Chondrocyte (in vitro differentiated cells): ENCODE measurements at places on chromosomes 3 and 15. TPM values are rescaled to one million over a fixed set of nuclear protein-coding genes. Genes with fewer than 3 reads are reported as not detected.

DNA sequence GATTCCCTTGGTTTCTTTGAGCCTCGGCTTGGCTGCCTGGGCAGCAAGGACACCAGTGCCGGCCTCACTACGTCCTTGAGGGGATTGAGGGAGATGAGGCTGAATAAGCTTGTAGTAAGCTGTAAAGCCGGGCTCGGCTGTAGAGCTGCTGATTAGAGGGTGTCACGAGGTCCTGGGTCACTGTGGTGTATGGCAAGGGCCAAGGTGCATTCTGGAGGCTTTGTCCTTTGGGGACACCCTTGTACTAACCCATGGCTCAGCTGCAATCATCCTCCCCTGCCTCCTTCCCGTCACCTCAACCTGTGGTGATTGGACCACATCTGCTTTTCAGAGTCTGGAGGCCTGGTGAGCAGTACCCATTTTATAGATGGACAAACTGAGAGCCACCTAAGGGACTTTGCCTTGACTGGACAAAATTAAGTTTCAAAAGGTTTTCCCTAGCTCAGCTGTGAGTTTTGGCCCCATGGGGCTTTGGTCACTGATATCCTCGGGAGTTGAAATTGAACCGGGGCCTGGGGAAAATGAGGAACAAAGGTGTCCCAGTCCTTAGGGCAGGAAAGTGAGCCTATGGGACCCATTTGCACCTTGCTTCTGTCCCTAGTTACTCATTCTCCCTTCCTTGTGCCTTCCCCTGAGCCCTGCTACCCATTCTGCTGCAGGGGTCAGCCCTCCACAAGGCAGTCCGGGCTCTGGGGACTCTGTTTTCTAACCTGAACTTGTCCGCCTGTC is 2.4 kb downstream of the SLC6A6 start:
- H3K4me3 ChIP-seq: peak overlapping the region; percentile 84
- H3K36me3 ChIP-seq: peaks cover 2% of the 10 kb centered on the region
- H3K27me3 ChIP-seq: no peaks in the 10 kb centered on the region
- no peak for DNase-seq

DNA sequence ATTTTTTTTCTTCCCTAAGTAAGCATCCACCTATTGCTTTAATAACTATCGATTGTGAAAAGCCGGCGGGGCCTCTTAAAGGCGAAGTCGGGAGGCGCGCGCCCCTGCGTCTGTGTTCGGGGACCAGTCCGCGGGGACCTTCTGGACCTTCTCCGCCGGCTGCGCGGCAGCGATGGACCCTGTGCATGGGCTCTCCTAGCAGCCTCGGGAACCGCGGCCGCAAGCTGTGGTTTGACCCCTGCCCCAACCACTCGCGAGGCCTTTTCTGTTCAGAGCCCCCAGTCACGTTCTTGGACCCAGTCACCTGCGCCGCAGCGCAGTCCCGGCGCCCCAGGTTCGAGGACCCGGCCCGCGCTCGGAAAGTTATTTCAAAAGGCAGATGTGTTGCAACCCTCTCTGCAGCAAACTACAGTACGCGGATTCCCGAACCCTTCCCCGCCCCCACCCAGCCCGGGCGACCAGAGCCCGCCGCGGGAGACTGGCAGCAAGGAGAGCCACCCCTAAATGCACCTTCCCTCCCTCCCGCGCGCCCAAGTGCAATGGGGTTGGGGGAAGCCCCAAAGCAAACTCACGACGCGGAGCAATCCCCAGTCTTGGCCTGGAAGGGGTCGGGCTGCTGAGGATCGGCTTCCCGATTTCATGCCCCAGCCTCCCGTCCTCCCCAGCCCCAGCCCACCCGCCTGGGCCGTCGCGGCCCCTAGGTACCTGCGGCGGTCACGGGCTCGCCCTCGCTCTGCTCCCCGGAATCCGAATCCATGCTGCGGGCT is 684 bp downstream of the TNFAIP8L3 start:
- H3K4me3 ChIP-seq: peak overlapping the region; percentile 73
- H3K36me3 ChIP-seq: no peaks in the 10 kb centered on the region

GRCh38 chr15:60371175-60372051 is 26.4 kb downstream of the ANXA2 start:
- H3K4me3 ChIP-seq: peak overlapping the region; percentile 23
- DNase-seq: no peak
- peaks cover 81% of the 10 kb centered on the region for H3K4me1 ChIP-seq
- H3K27me3 ChIP-seq: no peaks in the 10 kb centered on the region
- H3K27ac ChIP-seq: peak overlapping the region; percentile 99

GRCh38 chr15:40739854-40740253 is 15.2 kb downstream of the RMDN3 start:
- no peak for DNase-seq
- H3K27me3 ChIP-seq: no peaks in the 10 kb centered on the region
- H3K27ac ChIP-seq: no peak overlapping the region
- H3K4me1 ChIP-seq: no peaks in the 10 kb centered on the region
- H3K4me3 ChIP-seq: no peak overlapping the region

DNA sequence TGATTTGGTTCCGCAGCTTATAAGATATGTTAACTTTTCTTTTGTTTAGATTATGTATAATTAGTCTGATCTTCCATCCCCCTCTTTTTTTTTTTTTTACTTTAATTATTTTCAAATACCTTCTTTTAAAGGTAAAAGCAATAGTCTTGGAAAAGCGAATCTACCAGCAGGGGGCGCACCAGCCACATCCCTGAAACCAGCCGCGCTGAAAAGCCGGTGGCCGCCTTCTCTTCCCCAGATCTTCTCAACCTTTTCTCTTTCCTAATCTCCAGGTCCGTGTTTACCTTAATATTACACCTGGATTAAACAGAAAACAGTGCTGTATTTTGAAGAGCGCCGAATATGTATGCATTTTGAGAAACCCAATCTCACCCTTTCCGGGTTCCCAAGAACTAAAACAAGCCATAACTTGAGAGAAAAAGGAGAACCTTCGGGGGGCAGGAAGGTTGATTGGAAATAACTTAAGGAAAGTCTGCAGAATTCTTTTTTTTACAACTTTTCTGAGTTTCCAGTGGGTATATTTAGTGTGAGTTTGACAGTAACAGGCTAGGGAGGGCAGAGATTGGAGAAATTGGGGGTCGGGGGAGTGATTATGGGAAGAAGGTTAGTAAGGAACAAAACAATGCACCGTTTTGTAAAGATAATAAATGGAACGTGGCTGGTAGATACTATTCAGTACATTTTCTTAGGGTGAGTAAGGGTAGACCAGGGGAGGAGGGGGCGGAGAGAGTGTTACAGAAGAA is 2.0 kb upstream of the SOX2 start:
- H3K4me1 ChIP-seq: peaks cover 14% of the 10 kb centered on the region
- no peak for DNase-seq
- H3K27me3 ChIP-seq: peaks cover 55% of the 10 kb centered on the region
- H3K36me3 ChIP-seq: peaks cover 2% of the 10 kb centered on the region
- H3K4me3 ChIP-seq: peak overlapping the region; percentile 50
- no peak overlapping the region for H3K27ac ChIP-seq

GRCh38 chr3:105402287-105402801 is 35.6 kb downstream of the ALCAM start:
- peak overlapping the region; percentile 54 for H3K27ac ChIP-seq
- peaks cover 19% of the 10 kb centered on the region for H3K36me3 ChIP-seq
- H3K4me1 ChIP-seq: peaks cover 46% of the 10 kb centered on the region
- H3K27me3 ChIP-seq: no peaks in the 10 kb centered on the region

The NR2E3 gene
- not detected in 3 replicates for total RNA-seq

The EPHB3 gene
- total RNA-seq: 7.2 to 11.6 TPM (median 7.5 TPM) in 3 replicates

GRCh38 chr15:64009241-64009640 is 37.0 kb downstream of the DAPK2 start:
- H3K4me3 ChIP-seq: no peak overlapping the region
- no peaks in the 10 kb centered on the region for H3K36me3 ChIP-seq
- no peak for DNase-seq
- H3K27ac ChIP-seq: no peak overlapping the region

The ZMYND10 gene
- total RNA-seq: 0.41 to 2.0 TPM (median 1.1 TPM) in 3 replicates

The SCG5 gene
- total RNA-seq: 1.3 to 2.6 TPM (median 2.5 TPM) in 3 replicates

DNA sequence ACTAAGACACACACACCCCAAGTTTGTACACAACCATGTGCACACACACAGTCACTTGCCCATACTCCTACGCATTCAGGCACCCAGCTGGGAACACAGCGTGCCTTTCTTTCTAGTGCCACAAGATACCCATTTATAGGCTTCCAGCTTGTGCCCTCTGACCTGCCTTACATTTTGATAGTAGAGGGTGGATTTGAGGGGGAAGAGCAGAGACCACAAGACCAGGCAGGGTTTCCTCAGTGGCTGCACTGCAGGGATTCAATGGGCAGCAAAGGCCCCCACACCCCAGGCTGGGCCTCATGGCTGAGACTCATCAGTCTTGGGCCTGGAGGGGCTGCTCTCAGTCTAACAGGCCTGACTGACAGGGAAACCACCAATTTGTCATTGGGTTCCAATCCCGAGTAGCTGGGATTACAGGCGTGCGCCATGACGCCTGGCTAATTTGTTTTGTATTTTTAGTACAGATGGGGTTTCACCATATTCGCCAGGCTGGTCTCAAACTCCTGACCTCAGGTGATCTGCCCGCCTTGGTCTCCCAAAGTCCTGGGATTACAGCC is 18.8 kb upstream of the ANKDD1A start:
- H3K4me3 ChIP-seq: no peak overlapping the region
- DNase-seq: no peak
- no peaks in the 10 kb centered on the region for H3K27me3 ChIP-seq
- no peaks in the 10 kb centered on the region for H3K36me3 ChIP-seq
- H3K27ac ChIP-seq: peak overlapping the region; percentile 74
